ENCODE measurements at places on chromosomes 16 and 17.

DNA sequence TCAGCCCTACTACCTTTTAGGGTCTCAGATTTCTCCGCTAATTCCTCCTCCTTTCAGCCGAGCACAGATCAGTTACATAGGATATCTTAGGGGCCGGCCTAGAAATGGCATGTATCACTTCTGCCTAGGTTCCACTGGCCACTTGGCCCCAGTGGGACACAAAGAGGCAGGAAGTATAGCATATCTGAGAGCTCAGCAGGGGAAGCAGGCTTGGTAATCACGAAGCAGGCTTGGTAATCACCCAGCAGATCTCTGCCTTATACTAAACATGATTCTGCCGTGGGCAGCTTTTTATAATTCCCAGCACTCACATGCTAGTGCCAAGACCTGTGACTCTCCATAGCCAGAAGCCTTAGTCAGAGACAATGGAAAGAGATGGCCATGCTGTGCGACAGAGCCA lies 59.6 kb upstream of the CACNG5 start:
- no peak for DNase-seq

DNA sequence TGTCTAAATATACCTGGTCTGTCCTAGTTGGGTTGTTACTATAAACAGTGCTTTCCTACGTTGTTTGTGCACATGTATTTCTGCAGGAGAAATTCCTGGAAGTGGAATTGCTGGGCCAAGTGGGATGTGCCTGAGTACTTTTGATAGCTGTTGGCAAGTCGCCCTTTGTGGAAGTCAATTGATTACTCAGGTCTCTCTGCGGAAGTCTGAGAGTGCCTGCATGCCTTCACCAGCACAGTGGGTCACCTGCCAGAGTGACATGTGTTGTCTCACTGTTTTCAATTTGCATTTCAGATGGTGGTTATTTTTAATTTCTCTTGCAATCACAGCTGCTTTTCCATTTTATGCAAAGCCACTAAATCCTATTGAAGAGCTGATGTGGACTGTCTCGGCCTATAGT lies 2.3 kb upstream of the MVD start:
- no peak for DNase-seq

DNA sequence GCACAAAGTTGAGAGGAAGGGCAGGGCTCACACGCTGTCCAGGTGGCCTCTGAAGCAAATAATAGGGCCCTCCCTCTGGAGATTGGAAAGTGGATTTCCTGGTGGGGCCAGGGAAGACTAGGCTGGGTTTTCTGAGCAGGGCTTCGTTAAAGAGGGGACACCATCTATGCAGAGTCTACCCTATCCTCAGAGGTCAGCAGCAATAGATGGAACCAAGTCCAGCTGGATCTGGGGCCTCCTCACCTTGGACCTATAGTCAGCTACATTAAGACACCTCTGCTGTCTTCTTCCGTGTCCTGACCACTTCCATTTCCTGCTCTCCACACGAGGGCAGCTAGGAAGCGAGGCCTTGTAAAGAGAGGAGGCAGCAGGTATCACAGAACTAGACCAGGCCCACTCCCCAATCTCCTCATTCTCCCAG lies 14.7 kb upstream of the ST6GALNAC1 start:
- DNase-seq, result no peak

- no peak for DNase-seq
Observed at GRCh38 chr17:74032222-74032621, 171.3 kb upstream of the RPL38 start.
